Suppressor macrophage treated with lipopolysaccharide for 1 hour (primary cell): ENCODE measurements at places on chromosomes 13 and 19.
A peak's percentile ranks its signal among the peaks of the same experiment; 100 is the strongest.

DNA sequence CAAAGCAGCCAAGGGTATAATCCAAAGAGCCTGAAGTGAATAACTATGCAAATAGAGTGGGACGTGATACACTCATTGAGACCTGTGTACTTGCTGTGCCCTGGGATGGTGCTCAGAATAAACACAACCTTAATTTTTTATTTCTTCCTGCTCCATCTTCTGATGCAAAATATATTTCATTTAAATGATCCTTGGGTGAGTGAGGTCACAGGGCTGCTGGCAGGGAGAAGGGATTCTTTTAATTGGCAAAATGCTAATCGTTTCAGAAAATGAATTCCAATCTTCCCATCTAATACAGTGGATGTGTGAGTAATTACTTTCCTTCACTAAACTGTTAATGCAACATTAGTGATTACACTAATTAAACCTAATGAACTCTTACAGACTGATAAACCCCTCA lies 63.5 kb downstream of the SIAH3 start:
- no peak for DNase-seq

DNA sequence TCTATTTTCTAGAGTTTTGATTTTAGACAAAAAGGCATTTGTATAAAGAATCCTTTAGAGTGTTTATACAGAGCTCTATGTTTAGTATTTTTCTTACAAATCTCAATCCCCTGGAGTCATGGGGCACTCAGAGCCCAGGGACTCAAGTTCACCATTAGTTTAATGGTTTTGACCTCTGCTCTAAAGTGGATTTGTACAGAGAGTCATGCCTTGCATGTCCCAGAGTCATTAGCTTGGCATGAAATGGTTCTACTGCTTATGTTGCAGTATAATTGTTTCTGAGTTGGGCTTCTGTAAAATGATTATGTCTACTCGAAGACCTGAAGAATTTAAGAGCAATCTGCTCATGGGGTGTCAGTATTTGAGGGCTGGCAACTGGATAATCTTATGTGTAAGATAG lies 406.2 kb downstream of the DLEU7 start:
- DNase-seq = no peak

- no peak for DNase-seq
These were observed 1.4 kb downstream of the MYCBP2 start for GRCh38 chr13:77325371-77325980.

- peak; percentile 78 for DNase-seq
These were observed 9.5 kb upstream of the LILRB4 start for GRCh38 chr19:54653181-54653809.

- peak; percentile 59 for DNase-seq
These were observed 566 bp upstream of the CCDC97 start for GRCh38 chr19:41309180-41310032.

DNA sequence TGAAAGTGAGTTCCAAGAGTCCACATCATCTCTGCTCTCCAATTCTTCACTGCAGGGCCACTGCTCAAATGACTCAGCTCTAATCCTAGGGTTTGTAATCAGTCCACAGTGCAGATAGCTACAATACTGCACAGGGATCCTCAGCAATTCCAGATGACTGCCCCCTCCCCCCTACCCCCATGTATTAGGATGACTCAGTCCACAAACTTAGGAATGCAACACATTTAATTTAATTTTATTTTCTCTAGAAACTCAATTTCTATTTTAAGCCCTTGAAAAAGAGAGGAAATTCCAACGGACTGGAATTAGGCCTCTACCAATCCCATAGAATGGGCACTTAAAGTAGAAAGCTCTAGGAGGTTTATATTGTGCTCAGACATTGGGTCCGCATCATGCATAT lies 173.8 kb upstream of the SOX21 start:
- DNase-seq = no peak

- DNase-seq = no peak
These were observed 2.3 kb downstream of the ITGBL1 start for GRCh38 chr13:101454767-101455166.

DNA sequence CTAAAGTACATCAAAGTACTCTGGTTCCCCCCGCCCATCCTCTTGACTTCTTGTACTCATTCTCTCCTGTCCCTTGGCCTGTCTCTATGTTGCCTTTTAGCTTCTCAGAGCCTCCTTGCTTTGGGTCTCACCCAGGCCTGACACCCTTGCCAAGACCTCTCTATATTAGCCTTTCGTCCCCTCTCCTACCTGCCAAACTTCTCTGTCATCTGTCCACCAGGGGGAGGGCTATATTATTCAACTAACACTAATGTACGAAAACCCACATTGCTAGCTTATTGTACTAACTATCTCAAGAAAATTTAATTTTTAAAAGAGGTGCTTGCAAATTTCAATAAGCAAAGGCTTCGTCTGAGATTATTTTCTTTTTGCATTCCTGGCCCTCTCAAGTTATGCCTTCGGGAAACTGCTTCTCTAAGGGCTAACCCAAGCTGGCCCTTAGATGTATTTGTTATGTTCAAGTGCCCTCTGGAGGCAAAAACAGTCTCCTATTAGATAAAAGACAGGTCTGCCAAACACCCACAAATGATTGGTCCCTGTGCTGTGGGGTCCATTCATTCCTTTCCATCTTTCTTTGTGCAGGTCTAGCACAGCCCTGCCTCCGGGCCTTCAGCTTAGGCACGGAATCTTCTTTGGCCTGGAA lies 6.3 kb upstream of the MRPS31 start:
- DNase-seq = peak; percentile 55

GRCh38 chr13:25738342-25739196 lies 313.2 kb downstream of the SHISA2 start:
- no peak for DNase-seq

DNA sequence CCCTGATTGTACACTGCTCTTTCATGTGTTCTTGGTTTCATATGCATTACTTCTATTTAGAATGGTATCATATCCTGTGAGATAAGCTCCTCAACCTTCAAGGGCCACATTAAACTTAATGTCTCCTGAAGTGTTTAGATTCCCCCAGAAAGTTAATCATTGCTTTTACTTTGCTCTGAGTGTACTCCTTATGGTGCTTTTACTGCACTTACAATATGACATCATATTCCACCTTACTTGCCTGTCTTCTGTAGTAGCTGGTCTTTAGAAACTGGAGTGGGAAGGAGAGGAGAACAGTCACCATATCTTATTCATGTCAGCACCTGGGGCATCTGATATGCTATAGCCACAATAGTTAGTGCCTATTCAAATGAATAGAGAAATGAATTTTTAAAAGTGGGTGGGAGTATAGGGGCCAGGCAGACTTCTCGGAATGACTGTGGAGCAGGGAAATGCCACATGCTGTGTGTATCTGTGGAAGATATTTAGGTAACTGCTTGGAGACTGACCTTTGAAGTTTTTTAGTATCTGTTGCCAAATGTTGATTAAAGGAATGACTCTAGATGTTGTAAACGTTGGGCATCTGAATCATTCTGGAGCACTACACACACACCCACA lies 40.2 kb downstream of the SLAIN1 start:
- DNase-seq = no peak

DNA sequence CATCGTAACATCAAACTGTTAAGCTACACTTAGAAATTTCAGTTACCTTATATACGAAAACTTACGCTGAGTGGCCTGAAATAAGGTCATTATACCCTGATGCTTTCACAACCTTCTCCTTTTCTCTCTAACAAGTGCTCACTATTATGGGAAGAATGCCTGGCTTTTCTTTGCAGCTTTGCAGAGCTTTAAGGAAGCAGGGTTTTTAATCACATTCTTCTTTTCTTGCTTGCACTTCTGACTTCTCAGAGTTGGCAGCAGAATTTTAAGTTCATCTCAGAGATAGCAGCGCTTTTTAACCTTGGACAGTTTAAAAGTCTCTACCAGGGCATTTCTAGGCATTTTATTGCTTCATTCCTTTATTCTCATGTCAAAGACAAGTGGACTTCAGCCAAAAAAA lies 285.1 kb downstream of the SPRY2 start:
- DNase-seq = no peak

- no peak for DNase-seq
These were observed 26.2 kb upstream of the SLITRK6 start for GRCh38 chr13:85825454-85825853.

DNA sequence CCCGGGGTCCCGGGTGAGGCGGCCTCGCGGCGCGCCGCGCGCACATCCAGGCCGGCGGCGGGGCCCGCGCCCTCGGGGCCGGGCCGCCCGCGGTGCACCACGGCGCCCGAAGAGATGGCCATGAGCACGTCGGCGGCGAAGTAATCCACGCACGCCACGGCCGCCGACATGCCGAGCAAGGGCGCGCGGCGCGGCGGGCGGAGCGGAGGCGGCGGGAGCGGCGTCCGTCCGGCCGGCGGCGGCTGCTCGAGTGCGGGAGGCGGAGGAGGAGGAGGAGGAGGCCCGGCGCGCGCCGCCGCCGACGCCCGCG lies at the start of gene KLF16:
Gene KLF16 (minus strand): TSS at position 252 of the 310 bp plus-strand sequence. CDS start 82 bp downstream, at position 170.
- no peak for DNase-seq

DNA sequence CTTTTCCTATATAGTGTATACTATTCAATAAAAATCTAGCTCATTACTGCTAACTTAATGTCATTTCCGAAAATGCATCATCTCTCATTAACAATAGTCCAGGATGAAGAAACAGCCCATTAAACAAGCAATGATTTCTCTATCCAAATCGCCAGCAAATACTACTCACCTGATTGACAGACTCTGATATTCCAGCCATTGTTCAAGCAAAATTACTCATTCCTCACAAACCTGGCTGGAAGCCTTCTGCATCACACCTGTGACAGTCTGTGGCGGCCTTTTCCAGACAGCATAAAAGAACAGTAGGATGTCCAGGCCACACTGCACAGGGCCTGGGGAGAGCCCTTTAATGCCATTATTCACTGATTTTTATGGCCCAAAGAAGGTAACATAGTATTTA lies 115.9 kb downstream of the ABCC4 start:
- DNase-seq = no peak

- DNase-seq = no peak
These were observed 105.7 kb upstream of the RAP2A start for GRCh38 chr13:97328222-97328790.

- DNase-seq = no peak
These were observed 29.6 kb downstream of the ELL start for GRCh38 chr19:18491995-18492953.

DNA sequence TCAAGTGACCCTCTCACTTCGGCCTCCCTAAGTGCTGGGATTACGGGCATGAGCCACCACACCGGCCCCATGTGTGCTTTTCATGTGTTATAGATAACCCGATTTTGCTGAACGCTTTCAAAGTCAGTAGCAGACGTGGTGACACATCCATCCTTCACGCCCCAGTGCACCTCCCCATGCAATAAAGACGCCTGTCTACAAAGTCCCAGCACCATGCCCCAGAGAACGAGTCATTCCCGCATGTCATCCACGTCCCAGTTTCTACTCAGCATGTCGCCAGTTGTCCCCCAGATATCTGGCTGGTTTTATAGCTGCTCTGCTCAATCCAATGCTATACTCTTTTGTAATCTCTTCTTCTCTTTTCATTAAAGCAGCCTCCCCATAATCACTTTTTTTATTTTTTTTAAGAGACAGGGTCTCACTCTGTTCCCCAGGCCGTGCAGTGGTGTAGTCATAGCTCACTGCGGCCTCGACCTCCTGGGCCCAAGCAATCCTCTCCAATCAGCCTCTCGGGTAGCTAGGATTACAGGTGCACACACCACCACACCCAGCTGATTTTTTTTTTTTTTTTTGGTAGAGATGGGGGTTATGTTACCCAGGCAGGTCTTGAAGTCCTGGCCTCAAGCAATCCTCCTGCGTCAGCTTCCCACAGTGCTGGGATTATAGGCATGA lies 42.5 kb downstream of the DNM2 start:
- peak; percentile 30 for DNase-seq

DNA sequence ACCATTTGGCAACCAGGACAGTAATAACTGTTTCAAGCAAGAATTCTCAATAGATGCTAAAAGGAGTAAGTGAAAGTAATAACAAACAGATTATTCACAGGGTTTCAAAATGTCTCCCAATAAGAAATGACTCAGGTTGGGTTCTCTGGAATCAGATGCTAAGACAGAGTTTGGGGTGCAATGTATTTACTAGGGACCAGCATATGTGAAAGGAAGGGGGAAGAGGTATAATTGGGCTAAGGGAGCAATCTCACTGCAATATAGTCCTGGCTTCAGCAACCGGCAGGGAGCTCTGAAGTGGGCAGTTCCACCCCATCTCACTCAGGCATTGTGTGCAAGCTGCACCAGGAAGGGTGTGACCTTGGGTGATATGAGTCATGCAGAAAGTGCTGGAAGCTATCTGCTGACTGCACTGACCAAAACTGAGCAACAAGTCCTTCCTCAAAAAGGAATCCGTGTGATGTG lies 23.4 kb downstream of the ZDHHC20 start:
- peak; percentile 82 for DNase-seq

DNA sequence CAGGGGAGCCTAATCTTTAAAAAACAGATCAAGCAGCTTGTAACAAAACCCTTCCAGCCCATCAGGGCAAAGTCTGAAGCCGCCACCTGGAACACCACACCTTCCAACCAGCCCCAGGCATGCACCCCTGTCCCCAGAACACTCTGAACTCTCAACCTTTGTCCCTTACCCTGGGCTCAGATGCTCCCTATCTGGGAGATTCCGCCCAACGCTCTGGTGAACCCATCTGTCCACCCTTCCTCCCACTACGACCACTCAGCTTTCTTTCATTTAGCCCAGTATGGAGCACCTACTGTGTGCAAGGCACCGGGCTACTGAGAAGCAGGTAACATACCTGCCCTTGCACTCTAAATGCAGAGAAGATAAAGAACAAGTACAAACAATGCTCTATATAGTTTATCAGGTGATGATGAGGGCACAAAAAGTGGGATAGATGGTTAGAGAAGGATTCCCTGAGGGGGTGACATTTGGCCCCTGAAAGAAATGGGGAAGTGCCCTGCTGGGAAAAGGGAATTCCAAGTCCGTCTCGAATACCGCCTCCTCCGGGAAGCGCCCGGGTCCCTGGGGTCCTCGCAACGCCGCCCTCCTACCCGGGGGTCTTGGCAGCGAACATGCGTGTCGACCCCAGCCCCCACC lies 629 bp downstream of the PEPD start:
- DNase-seq = no peak

- no peak for DNase-seq
These were observed 1598.8 kb upstream of the MIR17HG start for GRCh38 chr13:89748716-89749115.

DNA sequence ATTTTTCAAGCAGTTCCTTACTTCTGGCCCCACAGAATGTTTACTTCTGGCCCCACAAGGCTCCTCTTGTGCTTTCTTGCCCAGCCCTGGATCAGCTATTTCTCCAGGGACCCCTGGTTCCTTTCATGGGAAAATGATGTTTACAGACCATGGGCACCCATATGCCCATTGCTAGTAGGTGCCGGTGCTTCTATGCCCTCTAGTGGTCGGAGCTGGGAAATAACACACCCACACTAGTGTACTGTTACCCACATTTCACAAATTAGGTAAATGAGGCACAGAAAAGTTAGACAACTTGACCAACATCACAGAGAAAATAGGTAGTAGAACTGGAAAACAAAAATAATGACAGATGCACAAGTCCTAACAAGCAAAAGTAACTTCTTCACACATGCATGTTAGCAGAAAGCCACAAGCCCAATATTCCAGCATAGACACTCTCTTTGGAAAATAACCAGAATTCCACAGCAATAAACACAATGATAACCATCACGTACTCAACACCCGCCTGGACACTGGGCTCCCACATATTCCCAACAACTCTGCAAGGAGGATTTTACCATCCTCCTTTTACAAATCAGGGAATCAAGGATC lies 1.3 kb upstream of the CEACAM6 start:
- DNase-seq = peak; percentile 77

- no peak for DNase-seq
These were observed 68.7 kb upstream of the CACNA1A start for GRCh38 chr19:13574933-13575332.
